Activated naive CD4-positive, alpha-beta T cell treated with anti-CD3 and anti-CD28 coated beads, Interleukin-2, amount 50 U/mL, for 72 hours (primary cell): ENCODE measurements at places on chromosomes 4 and X. TPM values are rescaled to one million over a fixed set of nuclear protein-coding genes. Genes with fewer than 3 reads are reported as not detected.

The ATP2B3 gene
- total RNA-seq, result not detected

The MAGEA2 gene
- not detected for total RNA-seq

GRCh38 chr4:163764569-163764968 is 270.1 kb downstream of the TMA16 start:
- no peak for DNase-seq

DNA sequence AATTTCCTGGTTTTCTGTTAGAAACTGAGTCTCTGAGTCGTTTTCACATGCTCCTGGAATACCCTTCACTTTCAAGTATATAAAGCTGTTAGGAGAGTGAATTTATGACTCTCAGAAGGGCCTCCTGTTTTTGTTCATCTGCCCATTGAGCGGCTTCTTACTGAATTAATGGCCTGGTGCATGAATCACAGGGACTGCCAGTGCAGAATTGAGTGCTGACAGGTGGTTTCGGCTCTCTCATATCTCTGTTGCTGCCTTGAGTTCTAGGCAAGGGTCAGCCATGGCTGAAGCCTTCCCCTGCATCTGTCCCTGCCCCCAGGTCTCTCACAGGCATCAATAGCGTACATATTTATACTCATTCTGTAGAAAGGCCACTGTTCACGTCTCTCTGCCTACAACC is 22.7 kb upstream of the SEPSECS start:
- no peak for DNase-seq

- no peak for DNase-seq
These were observed 39.3 kb downstream of the HMX1 start for GRCh38 chr4:8832113-8832915.

DNA sequence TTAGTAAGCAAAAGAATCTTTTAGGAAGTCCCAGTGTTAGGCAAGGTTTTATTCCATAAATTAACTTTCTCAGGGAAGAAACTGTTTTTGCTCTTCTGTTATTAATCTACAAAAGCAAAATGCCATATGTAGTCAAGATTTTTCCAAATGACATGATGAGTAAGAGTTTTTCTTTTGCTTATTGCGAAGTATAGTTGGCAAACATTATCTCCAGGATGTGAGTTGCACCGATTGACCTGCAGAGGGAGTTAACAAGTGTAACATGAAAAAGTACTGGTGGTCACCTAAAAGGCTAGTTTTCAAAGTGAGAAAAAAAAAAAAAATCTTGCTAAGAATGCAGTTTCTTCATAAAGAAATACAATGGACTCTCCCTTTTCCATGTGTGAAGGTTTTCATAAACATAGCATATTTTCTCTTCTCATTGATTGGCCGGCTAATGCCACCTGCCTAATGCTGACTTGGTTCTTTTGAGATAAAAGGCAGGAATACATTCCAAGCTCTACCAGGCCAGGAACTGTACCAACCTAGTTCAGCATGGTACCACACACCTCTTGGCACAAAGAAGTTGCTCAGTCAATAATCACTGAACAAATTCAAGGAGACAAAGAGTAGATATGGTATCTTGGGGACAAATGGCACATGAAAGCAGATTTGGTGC is 100.2 kb downstream of the LNX1 start:
- DNase-seq, result no peak

- no peak for DNase-seq
These were observed 22.3 kb downstream of the QRFPR start for GRCh38 chr4:121358473-121358872.
